ENCODE measurements at places on chromosomes 1 and 21.
A peak's percentile ranks its signal among the peaks of the same experiment; 100 is the strongest.

- DNase-seq, result no peak
Observed at GRCh38 chr1:210376836-210377372, 48.2 kb downstream of the HHAT start.

GRCh38 chr1:99457381-99458165 is 188.3 kb upstream of the PALMD start:
- no peak for DNase-seq

DNA sequence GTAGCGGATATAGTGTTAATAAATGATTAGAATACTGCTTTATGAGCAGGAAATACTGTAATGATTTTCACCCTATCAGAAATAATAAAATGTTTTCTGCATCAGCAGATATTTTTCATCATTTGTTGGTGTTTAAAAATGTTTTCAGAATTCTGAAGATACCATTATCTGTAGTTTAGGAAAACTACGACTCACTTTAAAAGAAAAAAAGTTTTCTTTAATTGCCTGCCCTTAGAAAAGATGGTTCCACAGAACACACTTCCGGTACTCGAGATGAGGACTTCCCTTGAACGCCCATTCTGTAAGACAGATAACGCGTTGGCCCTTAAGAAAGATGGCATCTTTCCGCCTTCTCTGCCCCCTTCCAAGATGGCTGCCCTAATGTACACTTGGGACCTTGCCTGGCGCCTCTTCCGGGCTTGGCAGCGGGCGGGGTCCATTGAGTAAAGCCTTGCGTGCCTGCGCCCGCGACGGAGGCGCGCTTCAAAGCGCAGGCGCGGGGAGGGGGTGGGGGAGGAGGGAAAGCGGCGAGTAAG is at the start of gene SZRD1:
Gene SZRD1 (plus strand): TSS at position 521 of the 536 bp plus-strand sequence. CDS start 16 bp downstream, outside the sequence.
- peak; percentile 99 for DNase-seq

DNA sequence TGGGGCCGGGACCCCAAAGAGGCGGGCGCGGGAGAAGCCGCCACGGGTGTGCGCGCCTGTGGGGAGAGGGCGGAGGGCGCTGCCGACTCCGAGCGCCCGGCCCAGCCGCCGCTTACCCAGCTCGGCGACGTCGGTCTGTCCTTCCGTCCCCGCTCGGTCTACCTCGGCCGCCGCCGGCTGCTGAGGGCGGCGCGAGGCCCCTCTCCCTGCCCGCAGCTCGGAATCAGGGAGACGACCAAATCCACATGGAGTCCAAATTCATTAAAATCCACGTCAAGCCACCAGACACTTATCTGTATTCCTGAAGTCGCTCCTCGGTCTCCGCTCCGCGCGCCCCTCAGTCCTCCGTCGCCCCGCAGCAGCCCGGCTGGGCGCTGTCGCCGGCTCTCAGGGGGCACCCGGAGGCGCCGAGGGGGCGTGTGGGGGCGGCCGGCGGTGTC is 637 bp downstream of the PLXNA2 start:
- no peak for DNase-seq

DNA sequence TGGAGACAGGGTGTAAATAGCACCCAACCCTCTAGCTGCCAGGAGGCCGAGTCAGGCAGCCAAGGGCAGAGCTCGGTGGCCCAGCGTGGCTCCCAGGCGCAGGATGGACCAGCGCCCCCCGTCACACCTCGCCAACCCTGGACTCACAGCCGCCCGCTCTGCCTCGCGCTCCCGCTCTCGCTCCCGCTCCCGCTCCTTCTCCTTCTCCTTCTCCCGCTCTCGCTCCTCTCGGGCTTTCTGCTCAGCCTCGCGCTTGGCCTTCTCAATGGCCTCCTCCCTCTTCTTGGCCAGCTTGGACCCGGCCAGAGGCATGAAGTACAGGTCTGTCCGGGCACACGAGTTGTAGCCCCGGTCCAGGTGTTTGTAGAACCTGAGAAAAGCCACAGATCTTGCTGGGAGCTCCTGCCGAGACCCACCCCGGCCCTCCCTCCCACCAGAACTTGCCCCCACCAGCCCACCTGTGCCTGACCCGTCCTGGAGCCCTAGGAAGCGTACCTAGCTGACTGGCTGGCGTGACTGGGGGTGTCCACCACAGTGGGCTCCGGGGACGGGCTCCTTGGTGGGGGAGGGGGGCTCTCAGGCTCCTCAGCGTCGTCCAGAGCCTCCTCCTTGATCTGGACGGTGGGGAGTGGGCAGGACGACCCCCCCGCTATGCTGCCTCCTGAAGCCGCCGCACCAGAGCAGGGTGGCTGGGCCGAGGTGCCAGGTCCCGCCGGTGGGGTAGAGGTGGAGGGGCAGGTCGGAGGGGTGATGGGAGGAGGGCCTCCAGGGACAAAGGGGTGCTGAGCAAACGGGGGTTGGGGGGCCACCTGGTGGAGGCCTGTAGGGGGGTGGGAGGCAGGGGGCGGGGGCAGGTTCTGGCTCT is 41.9 kb downstream of the SLC45A1 start:
- no peak for DNase-seq

- no peak for DNase-seq
Observed at GRCh38 chr1:154840269-154841176, 29.6 kb downstream of the KCNN3 start.

- DNase-seq, result no peak
Observed at GRCh38 chr1:210280221-210280620, 47.6 kb downstream of the SERTAD4 start.

DNA sequence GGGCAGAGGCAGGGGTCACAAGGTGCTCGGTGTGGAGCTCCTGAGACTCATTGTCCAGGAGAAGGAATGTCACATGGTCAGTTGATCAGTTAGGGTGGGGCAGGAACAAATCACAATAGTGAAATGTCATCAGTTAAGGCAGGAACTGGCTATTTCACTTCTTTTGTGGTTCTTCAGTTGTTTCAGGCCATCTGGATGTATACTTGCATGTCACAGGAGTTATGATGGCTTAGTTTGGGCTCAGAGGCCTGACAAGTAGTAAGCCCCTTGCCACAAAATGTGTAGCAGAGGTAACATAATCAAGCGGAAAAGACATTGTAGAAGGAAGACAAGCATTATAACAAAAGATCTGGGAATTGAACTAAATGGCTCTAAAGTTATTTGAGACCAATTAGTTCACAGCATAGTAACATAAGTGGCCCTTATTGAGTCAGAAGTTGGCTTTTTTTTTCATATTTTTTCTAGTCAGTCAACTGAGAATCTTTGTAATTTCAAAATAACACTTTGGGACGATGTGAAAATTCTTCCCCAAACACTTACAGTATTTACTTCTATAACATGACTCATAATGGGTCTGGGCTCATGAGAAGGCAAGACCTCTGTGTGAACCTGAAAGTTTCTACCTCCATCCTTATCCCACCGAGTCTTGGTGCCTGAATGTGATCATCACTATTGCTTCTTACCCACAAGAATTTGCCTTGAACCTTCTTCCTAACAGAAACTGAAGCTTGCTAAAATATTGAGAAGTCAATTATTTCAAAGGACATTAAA is 137.0 kb upstream of the DPT start:
- no peak for DNase-seq

GRCh38 chr1:220791956-220792355 is 5.2 kb downstream of the MTARC1 start:
- DNase-seq, result no peak

DNA sequence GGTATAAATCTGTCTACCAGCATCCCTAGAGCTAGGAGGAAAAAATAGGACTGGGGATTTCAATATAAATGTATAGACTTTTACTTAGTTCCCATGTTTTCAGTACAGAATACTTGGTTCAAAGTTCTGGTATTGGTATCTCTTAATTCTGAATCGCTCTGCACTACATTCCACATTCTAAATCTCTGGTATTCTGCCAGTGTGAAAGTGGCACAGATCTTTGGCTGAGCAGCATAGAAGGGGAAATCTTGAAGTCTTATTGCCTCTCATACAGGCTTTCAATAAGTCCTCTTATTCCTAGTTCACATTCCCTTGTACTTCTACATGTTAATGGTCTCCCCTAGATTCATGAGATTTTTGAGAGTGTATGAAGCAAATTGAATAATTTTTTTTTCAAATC is 74.0 kb upstream of the HSPA13 start:
- no peak for DNase-seq

DNA sequence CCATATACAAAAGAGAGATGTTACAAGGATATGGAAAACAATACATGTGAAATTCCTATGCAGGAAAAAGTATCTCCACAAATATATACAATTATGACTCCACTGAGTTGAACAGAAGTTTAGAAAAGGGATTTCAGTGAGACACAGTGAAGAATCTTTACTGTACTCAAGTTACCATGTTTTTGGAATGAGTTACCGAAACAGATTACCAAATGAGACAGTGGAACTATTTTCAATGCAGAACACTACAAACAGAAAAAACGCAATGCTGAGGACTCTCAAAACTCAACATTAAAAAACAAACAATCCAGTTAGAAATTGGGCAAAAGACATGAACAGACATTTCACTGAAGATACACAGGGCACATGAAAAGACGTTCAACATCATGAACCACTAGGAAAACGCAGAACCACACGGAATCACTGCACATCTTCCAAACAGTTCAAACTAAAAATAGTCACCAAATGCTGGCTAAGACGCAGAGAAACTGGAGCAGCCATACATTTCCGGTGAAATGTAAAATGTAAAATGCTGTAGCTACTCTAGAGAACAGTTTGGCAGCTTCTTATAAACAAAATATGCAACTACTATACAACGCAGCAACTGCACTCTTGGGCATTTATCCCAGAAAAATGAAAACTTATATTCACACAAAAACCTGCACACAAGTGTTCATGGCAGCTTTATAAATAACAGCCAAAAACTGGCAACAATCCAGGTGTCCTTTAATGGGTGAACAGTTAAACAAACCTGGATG is 118.7 kb downstream of the UBR4 start:
- no peak for DNase-seq

DNA sequence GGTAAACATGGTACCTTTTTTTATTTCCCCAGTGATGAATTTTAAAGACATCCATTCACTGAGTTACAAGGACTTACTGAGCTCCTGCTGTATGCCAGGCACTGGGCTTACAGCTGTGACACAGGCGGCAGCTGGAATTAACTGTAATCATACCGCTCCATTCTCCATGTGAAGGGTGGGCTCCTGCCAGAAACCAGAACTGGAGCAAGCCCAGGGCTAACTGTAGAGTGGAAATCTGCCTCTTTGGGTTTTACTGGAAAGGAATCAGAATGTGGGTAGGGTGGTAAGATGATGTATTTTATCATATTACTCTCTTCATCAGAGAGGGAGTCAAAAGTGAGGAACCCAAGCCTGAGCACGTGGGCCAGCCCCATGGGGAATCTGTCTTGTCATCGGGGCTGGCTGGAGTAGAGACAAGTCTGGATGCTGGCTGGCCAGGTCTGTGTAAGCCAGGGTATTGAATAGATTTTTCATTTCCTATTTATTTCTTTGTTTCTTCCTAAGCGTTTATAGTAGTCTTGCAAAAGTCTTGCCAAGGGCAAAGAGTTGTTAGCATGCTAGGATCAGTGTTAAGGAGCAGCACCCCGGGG is 21.5 kb downstream of the FGGY start:
- no peak for DNase-seq

DNA sequence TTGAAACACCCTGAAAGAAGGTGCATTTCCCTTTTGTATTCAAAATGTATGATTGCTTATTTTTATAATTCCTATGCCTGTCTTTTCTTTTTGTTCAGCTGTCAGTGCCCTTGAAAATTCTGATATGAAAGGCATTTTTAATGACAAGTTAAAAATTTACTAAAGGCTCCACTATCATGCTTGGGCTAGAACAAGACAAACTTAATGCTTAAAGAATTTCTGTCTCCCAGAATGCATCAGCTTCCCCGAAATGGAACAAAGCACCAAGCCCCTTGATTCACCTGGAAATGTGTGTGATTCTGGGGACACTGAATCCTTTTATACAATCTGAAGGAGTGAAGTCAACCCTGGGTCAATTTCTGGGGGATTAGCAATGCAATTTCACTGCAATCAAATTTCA is 457.5 kb downstream of the LMO4 start:
- no peak for DNase-seq

DNA sequence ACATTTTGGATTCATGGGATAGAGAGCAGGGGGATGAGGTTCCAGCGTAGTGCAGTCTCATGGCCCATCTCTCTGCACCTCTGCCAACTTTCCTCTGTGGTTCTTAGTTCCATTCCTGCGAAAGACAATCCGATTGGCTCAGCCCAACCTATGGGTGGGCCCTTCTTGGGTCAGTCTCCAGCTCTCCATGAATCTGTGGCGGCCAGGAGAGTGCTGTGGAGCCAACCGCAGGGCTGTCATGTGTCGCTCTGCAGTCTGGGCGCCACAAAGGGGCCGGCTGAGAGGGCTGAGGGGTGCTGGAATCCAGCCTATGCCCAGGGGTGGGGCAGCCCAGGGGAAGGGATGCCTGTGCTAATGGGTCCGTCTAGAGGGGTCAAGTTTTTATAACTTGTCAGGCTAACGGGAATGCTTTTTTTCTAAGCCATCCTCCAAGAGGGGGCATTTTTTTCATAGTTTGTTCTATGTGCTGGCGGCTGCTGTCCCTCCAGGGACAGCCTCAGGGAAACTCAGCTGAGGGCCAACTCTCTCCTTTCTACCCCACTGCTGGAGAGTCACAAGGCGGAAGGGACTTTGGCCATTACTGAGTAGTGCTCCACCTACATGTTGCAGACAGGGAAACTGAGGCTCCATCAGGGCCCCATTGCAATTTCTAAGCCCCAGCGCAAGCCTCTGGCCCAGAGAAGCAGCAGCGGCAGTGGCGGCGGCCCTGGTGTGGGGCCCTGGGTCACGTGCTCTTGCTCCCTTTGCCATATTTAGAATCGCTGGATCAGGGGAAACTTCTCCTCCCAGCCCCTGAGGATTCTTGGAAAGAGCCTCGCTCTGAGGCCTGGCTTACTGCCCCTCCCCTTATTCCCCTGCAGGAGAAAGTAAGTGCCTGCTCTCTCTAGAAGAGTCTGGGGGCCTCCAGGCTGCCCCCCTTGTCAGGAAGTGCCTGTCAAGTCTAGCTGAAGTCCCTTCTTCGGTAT is 23.4 kb downstream of the KCNQ4 start:
- no peak for DNase-seq

DNA sequence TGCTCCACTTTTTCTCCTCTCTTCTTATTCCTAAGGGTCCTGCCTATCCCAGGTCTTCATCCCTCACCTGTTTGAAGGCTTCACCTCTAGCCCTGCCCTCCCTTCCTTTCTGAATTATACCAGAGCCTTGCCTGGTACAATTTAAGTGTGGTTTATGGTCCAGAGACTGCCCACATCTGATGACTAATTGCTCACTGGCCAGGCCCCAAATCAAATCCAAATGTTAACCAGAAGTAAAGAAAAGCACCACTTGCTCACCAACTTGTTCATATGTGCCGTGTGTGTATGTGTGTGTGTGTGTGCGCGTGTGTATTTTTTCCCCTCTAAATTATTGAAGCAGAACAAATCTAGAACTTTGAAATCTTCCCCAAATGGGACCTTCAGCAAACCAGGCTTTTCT is 26.4 kb downstream of the MYOM3 start:
- no peak for DNase-seq

GRCh38 chr1:28956038-28956464 is 41.7 kb downstream of the EPB41 start:
- DNase-seq, result no peak
